ENCODE measurements at places on chromosomes 12 and 14. TPM values are rescaled to one million over a fixed set of nuclear protein-coding genes. Genes with fewer than 3 reads are reported as not detected.

- no peak for DNase-seq
- H3K4me3 ChIP-seq: no peak overlapping the region
- no peak overlapping the region for H3K27ac ChIP-seq
Measured at GRCh38 chr12:120328228-120328627, 649 bp upstream of the PLA2G1B start.

DNA sequence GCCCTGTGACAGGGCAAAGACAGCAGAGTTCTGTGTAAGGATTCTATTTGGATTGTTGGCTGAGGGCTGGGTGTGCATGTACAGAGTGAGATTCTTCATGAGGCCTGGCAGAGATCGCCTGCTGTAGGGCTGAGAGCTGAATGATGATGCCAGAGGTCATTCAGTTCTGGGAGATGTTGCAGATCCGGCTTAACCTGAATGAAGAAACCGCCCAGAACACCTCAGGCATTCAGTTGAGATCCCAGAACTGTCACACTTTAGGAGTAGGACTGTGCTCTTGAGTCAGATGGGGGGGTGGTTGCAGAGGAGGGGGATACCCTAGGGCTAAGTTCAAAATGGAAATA is 5.8 kb upstream of the EVL start:
- no peak for DNase-seq
- H3K4me1 ChIP-seq: peaks cover 16% of the 10 kb centered on the region
- H3K27me3 ChIP-seq: no peaks in the 10 kb centered on the region
- no peaks in the 10 kb centered on the region for H3K36me3 ChIP-seq
- H3K4me3 ChIP-seq: no peak overlapping the region

DNA sequence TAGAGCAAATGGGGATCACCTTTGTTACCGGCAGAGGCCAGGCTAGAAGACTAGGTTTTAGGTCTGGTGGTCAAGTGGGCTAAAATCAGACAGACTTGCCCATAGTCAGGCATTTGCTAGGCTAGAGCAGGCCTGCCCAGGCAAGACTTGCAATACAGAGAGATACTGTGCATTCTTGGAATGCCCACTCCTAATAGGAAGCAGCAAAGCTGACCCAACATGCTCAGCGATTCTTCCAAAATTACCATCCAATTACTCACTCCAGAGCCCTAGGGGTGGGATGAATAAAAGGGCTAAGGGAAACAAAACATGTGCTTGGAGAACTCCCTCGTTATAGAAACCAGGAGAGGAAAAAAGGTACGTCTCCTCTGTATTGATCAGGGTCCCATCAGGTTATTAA is 187.8 kb upstream of the AMIGO2 start:
- peaks cover 7% of the 10 kb centered on the region for H3K4me1 ChIP-seq
- no peaks in the 10 kb centered on the region for H3K36me3 ChIP-seq
- no peaks in the 10 kb centered on the region for H3K27me3 ChIP-seq
- H3K27ac ChIP-seq: no peak overlapping the region
- H3K4me3 ChIP-seq: no peak overlapping the region
- no peak for DNase-seq

DNA sequence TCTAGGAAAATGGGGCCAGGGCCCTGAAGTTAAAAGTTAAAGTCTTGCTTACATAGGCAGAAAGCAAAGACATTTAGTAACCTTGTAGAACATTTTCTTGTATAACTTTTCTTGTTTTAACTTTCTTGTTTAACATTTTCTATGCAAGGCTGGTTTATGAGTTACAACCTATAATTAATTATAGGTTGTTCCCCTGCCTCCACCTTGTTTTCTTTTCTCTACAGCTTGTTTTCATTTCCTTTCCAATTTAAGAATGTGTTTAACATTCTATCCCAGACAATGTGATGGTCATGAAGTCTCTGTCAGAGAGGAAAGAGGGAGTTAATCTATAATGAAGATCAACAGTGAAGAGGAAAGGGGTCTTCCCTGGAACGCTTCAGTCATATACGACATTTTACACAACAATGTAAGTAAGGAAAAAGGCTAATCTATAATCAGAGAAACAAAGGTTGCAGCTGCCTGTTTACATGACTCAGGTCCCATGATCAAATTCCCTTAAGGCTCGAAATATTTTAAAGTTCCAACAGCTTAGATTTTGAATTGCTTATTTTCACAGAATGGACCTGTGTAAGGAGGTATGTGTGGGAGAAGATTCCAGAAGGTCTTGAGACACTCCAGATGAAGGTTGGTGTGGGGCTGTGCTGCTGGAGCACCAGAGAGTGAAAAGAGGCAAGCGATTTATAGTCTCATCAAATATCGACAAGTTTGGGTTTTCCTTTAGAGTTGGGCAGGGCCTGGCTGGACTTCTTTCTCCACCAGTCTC is 34.2 kb upstream of the TCL1B start:
- H3K27me3 ChIP-seq: peaks cover 2% of the 10 kb centered on the region
- no peaks in the 10 kb centered on the region for H3K36me3 ChIP-seq
- no peak overlapping the region for H3K4me3 ChIP-seq
- no peak overlapping the region for H3K27ac ChIP-seq

DNA sequence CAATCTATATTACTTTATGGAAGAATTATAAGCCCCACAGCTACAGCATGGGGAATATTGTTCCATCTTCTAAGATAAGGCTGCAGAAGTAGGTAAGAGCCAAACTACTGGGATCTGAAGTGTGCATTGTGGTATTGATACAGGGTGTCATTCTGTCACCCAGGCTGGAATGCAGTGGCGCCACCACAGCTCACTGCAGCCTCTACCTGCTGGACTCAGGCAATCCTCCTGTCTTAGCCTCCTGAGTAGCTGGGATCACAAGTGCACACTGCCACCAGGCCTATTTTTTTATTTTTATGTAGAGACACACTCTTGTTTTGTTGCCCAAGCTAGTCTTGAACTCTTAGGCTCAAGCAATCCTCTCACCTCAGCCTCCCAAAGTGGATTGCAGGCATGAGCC is 21.3 kb upstream of the DIP2B start:
- DNase-seq: no peak
- no peaks in the 10 kb centered on the region for H3K27me3 ChIP-seq
- H3K36me3 ChIP-seq: peaks cover 2% of the 10 kb centered on the region
- H3K4me1 ChIP-seq: no peaks in the 10 kb centered on the region
- no peak overlapping the region for H3K4me3 ChIP-seq

DNA sequence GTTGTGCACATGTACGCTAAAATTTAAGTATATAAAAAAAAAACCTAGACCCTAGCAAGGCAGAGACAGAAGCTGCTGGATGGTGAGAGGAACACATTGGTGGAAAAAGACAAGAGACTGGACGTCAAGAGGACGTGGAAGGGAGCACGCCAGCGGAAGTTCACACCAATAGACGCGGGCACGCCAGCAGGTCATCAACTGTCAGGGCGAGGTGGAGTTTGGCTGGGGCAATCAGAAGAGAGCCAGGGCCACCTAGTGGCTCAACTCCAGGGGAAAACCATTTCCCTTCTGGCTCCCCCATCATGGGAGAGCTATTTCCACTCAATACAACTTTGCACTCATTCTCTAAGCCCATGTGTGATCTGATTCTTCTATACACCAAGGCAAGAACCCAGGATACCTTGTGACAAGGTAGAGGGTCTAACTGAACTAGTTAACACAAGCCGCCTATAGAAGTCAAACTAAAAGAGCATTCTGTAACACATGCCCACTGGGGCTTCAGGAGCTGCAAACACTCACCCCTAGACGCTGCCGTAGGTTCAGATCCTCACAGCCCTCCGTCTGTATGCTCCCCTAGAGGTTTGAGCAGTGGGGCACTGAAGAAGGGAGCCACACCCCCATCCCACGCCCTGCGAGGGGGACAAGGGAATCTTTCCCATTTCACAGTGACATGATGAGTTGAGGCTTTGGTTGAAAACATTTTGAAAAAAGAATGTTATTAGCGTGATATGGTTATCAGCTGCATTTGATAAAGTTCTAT is 702.7 kb downstream of the TMTC2 start:
- H3K4me1 ChIP-seq: no peaks in the 10 kb centered on the region
- no peaks in the 10 kb centered on the region for H3K27me3 ChIP-seq
- no peak overlapping the region for H3K4me3 ChIP-seq

C14orf132 gene
- 42.1 TPM for total RNA-seq

DNA sequence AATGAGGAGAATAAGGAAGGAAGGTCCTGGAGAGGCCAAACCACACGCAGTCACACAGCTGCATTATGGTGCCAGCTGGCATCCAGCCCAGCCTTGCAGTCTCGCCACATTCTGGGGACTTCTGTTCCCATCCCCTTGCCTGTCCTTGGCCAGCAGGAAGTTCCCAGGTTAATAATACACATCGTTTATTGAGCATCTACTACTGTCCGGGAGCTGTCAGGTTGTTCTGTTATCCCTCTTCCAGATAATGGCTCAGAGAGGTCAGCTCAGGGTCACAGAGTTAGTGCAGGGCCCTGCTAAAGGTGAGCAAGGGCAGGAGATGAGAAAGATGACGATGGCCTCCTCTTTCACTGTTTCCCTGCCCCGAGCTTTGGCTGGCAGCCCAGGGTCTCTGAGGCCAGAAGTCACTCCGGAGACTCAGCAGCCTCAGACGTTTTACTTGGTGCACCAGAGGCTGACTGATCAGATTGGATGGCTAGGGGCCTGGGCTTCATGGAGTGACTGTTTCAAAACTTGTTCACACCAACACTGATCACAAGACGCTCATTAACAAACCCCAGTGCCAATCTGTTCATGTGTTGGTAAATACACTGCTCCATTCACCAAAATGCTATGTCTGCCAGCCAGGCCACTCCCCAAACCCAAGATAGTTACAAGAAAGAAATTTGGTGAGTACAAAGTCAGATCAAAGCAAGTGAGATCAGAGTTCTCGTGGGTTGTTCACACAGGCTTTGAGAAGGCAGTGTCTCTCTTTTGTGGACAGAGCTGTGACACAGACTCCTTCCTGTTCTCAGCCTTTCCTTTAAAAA is 79.2 kb downstream of the B4GALNT3 start:
- no peaks in the 10 kb centered on the region for H3K36me3 ChIP-seq
- H3K4me1 ChIP-seq: peaks cover 31% of the 10 kb centered on the region
- H3K27ac ChIP-seq: no peak overlapping the region

GRCh38 chr12:98431089-98431488 is 84.3 kb upstream of the TMPO start:
- no peaks in the 10 kb centered on the region for H3K36me3 ChIP-seq
- no peaks in the 10 kb centered on the region for H3K4me1 ChIP-seq
- no peak for DNase-seq
- no peak overlapping the region for H3K27ac ChIP-seq

GRCh38 chr12:51601241-51601640 is 10.2 kb downstream of the SCN8A start:
- H3K27me3 ChIP-seq: no peaks in the 10 kb centered on the region
- H3K4me3 ChIP-seq: no peak overlapping the region
- no peak for DNase-seq

- no peak overlapping the region for H3K27ac ChIP-seq
- no peak overlapping the region for H3K4me3 ChIP-seq
- DNase-seq: no peak
- H3K4me1 ChIP-seq: no peaks in the 10 kb centered on the region
Measured at GRCh38 chr12:129096184-129096583, 242.9 kb downstream of the GLT1D1 start.

DNA sequence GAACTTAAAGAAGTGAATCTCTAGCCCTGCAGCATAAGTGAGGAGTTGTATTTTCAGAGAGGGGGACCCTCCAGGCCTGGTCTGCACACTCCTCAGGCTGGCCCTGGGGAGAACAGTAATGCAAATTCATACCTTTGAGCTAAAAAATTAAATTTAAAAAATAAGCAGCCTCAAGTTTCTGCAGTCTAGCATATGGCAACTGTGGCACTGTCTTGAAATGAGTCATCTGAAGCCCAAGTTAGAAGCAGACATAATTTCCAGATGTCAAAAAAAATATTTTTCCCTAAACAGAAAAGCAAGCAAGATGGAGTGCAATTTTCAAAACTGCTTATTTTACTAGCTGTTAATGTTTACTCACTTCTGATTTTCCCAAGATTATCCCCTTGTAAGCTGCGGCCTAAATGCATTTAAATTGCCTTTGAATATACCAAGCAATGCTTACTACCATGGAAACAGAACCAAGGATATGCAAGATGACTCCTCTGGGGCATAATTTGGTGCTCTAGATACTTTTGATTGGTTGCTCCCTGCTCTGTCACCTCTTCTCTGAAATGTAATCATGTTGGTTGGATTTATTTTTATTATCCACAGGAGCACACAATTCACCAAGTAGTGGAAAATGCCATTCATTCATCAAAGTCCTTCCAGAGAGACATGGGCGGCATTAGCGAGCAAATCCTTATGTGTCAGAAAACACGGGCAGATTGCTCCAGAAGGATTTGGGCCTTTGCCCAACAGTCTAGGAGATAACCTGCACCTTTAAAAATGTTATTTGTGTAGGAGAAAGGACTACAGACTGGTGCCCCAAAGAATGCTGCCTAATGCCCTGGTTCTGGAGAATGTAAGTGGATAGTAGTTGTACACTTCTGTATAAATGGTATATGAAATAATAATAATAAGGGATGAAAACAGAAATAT is 25.0 kb upstream of the DHRS7 start:
- no peak overlapping the region for H3K4me3 ChIP-seq
- H3K27me3 ChIP-seq: peaks cover 2% of the 10 kb centered on the region
- no peaks in the 10 kb centered on the region for H3K4me1 ChIP-seq
- no peak for DNase-seq
- H3K36me3 ChIP-seq: no peaks in the 10 kb centered on the region

DNA sequence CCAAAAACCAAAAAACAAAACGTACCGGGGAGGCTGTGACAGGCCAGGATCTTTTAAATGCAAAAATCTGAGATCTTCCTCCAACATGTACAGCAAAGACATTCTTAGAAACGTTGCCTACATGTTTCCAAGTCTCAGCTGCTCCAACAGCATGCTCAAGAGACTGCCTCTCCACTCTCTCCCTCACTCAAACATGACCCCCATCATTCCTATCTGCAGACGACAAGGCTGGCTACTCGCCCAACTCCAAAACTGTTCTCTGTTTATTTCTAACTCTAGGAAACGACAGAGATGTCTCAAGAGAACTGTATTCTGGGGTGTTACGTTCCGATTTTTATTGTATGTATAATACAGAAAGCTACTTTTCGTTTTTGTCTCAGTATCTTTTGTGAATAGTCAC is 57.5 kb upstream of the TMCC3 start:
- H3K4me3 ChIP-seq: no peak overlapping the region
- peaks cover 2% of the 10 kb centered on the region for H3K27me3 ChIP-seq
- DNase-seq: no peak
- H3K4me1 ChIP-seq: peaks cover 3% of the 10 kb centered on the region
- H3K27ac ChIP-seq: no peak overlapping the region

DNA sequence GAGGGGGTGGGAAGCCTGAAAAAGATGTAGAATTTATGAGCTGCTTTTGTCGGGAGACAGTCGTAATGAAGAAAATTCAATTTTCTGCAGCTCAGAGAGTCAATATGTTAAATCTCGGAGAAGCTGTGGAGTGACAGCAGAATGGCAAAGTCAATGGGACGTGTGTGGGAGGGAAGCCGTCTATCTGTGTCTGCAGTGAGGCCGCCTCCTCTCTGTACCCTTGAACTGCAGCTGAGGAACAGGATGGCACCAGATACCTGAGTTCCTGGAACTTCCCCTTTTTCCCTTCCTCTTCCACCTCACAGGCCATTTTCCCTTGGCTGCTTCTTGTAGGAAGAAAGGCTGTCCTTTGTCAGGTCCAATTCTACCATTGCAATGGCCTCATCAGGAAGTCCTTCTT is 9.3 kb upstream of the CALCOCO1 start:
- H3K36me3 ChIP-seq: no peaks in the 10 kb centered on the region
- no peak overlapping the region for H3K27ac ChIP-seq
- DNase-seq: no peak
- H3K4me3 ChIP-seq: no peak overlapping the region

GRCh38 chr14:91405724-91406435 is 11.7 kb downstream of the CCDC88C start:
- H3K4me3 ChIP-seq: no peak overlapping the region
- H3K27me3 ChIP-seq: no peaks in the 10 kb centered on the region
- peaks cover 11% of the 10 kb centered on the region for H3K36me3 ChIP-seq
- H3K27ac ChIP-seq: no peak overlapping the region
- H3K4me1 ChIP-seq: peaks cover 28% of the 10 kb centered on the region

SLC7A7 gene
- 0.54 TPM for total RNA-seq

GRCh38 chr12:112170971-112171596 is 45.7 kb downstream of the TRAFD1 start:
- no peak overlapping the region for H3K27ac ChIP-seq
- no peak overlapping the region for H3K4me3 ChIP-seq
- no peak for DNase-seq
- H3K4me1 ChIP-seq: no peaks in the 10 kb centered on the region
